ENCODE measurements at places on chromosomes 7 and 10.

GRCh38 chr7:41942468-41943093, 239.7 kb upstream of the INHBA start:
- no peaks in the 10 kb centered on the region for H3K27me3 ChIP-seq
- peak; percentile 90 for DNase-seq
- peaks cover 10% of the 10 kb centered on the region for H3K4me1 ChIP-seq
- no peaks in the 10 kb centered on the region for H3K36me3 ChIP-seq
- no peak overlapping the region for H3K27ac ChIP-seq

DNA sequence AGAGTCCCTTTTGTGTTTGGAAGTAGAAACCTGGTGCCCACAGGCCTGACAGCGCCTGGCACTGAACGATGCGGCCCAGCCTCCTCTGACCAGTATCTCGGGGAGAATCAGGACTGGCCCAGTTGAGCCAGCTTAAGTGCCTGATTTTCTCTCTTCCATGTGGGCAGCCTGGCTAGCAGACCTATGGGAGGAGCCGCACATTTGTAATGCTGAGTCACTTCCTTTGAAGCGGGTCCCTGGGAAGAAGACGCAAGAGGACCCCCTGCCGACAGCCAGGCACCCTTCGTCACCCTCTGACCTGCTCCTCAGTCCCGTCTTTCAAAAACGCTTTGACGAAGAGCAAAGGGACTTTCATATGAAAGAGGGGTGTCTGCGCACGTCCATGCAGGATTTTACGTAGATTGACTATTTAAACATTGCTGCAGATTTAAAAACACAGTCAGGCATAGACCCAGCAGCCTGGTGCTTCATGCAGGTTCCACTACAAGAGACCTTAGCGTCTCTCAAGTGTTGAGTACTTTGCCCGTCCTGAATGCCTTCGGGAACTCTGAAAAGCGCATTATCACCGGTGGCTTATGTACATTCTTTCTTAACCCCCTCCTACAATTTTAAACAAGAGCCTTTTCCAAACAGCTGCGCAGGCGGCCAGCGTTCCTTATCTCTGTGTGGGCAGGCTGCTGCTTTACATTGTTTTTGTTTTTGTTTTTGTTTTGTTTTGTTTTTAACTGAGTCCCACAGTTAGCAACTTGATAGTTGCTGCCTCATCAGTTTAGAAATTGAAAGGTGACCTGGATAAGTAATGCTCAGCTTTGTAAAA, 36.5 kb upstream of the AP5Z1 start:
- DNase-seq: peak; percentile 97
- peak overlapping the region; percentile 90 for H3K27ac ChIP-seq
- peaks cover 48% of the 10 kb centered on the region for H3K36me3 ChIP-seq
- H3K4me3 ChIP-seq: no peak overlapping the region

DNA sequence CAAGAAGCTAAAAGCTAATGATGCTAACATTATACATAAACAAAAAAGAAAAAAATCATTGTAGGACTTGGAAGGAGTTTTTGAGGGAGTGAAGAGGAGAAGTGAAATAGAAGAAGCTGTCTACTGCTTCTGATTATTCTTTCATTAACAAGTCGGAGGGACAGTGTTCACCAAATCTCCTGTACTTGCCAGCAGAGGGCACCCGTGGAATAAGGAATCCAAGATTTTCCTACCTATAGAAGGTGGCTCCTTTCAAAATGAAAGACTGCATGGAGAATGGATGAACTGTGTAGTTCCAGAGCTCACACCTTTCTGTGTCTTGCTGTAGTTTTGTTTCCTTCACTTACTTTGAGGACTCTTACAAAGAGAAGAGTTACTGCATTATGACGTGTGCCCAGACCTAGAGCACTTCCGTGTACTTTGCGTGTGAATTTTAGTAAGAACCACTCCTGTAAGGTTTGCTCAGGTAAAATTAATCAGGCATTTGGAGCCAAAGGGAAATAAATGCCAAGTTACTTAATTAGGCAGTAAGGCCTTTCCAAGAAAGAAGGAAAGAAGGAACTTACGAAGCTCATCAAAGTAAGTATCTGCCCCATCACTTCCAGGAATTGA, 145.1 kb downstream of the SEMA3D start:
- no peaks in the 10 kb centered on the region for H3K36me3 ChIP-seq
- H3K4me1 ChIP-seq: no peaks in the 10 kb centered on the region
- no peak overlapping the region for H3K27ac ChIP-seq
- H3K27me3 ChIP-seq: no peaks in the 10 kb centered on the region
- DNase-seq: peak; percentile 66
- H3K4me3 ChIP-seq: no peak overlapping the region

DNA sequence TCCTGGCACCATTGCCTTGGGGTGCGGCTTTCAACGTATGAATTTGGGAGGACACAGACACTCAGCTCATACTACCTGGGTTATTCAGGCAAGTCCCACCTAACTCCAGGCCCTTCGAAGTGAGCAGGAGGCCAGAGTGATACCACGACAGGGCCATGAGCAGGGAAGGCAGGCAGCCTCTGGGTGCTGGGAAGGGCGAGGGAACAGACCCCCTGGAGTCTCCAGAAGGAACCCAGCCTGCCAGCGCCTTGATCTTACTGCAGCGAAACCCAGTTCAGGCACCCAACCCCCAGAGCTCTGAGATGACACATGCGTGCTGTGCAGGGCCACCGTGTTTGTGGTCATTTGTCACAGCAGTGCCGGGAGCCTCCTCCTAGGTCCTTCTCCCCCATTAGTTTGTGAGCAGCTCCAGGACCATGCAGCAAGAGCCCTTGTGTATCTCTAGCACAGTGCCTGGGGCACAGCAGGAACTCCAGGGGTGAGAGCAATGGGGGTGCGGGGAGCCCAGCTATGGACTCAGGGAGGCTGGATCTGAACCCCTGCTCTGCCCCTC, 7.7 kb upstream of the INSIG1 start:
- no peak overlapping the region for H3K4me3 ChIP-seq
- no peaks in the 10 kb centered on the region for H3K36me3 ChIP-seq
- no peak for DNase-seq
- peaks cover 4% of the 10 kb centered on the region for H3K4me1 ChIP-seq
- H3K27ac ChIP-seq: no peak overlapping the region
- peaks cover 11% of the 10 kb centered on the region for H3K27me3 ChIP-seq

- H3K36me3 ChIP-seq: peaks cover 15% of the 10 kb centered on the region
- no peaks in the 10 kb centered on the region for H3K27me3 ChIP-seq
- DNase-seq: peak; percentile 30
- H3K4me3 ChIP-seq: no peak overlapping the region
- H3K4me1 ChIP-seq: peaks cover 4% of the 10 kb centered on the region
- peak overlapping the region; percentile 76 for H3K27ac ChIP-seq
Measured at GRCh38 chr7:134669388-134669787, 22.7 kb downstream of the BPGM start.

- peak overlapping the region; percentile 58 for H3K4me3 ChIP-seq
- peak; percentile 65 for DNase-seq
- peaks cover under 1% of the 10 kb centered on the region for H3K4me1 ChIP-seq
- peaks cover 43% of the 10 kb centered on the region for H3K36me3 ChIP-seq
Measured at GRCh38 chr10:61943674-61944378, 42.3 kb downstream of the ARID5B start.

GRCh38 chr7:49001610-49002033, 77.3 kb downstream of the CDC14C start:
- no peak overlapping the region for H3K4me3 ChIP-seq
- H3K4me1 ChIP-seq: no peaks in the 10 kb centered on the region
- no peak overlapping the region for H3K27ac ChIP-seq
- DNase-seq: no peak

DNA sequence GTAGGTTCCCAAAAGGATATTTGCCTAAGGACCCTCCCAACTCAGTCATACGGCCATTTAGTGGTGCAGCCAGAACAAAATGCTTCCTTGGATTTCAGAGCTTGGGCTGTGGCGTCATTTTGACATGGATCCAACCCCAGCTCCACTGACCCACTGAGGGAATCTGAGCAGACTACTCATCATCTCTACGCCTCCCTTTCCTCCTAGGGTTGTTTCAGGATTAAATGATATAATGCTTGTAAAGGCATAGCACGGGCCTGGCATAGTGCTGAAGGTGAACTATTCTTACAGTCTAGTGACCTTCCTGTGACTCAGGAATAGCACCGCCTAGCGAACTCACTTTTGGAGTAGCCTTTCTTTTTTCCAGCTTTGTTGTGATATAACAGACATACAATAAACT, 70.3 kb upstream of the LOXL4 start:
- H3K36me3 ChIP-seq: no peaks in the 10 kb centered on the region
- no peaks in the 10 kb centered on the region for H3K4me1 ChIP-seq
- no peaks in the 10 kb centered on the region for H3K27me3 ChIP-seq
- no peak overlapping the region for H3K27ac ChIP-seq

GRCh38 chr7:44167920-44168319, 21.3 kb downstream of the GCK start:
- no peak for DNase-seq
- no peaks in the 10 kb centered on the region for H3K27me3 ChIP-seq
- H3K4me1 ChIP-seq: peaks cover 4% of the 10 kb centered on the region
- H3K36me3 ChIP-seq: no peaks in the 10 kb centered on the region

DNA sequence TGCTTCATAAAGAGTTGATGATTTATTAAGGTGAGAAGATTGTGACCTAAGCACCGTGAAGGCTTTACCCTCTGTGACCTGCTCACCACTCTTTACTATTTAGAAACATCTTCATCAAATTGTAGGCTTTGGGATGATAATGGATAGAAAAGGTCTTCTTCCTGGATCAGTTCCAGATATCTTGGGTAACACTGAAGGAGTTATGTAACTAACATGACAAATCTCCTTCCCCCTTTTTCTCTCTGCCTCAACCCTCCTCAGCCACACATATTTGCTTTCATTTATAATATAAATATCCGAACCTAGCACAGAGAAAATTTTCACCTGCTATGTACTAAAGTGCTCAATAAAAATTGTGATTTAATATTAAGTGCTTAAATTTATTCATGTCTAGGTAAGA, 151.5 kb downstream of the FRMD4A start:
- no peak overlapping the region for H3K27ac ChIP-seq
- no peak overlapping the region for H3K4me3 ChIP-seq
- no peaks in the 10 kb centered on the region for H3K36me3 ChIP-seq

GRCh38 chr7:92837000-92837749, 802 bp upstream of the CDK6 start:
- H3K27ac ChIP-seq: peak overlapping the region; percentile 87
- H3K4me1 ChIP-seq: peaks cover 1% of the 10 kb centered on the region

DNA sequence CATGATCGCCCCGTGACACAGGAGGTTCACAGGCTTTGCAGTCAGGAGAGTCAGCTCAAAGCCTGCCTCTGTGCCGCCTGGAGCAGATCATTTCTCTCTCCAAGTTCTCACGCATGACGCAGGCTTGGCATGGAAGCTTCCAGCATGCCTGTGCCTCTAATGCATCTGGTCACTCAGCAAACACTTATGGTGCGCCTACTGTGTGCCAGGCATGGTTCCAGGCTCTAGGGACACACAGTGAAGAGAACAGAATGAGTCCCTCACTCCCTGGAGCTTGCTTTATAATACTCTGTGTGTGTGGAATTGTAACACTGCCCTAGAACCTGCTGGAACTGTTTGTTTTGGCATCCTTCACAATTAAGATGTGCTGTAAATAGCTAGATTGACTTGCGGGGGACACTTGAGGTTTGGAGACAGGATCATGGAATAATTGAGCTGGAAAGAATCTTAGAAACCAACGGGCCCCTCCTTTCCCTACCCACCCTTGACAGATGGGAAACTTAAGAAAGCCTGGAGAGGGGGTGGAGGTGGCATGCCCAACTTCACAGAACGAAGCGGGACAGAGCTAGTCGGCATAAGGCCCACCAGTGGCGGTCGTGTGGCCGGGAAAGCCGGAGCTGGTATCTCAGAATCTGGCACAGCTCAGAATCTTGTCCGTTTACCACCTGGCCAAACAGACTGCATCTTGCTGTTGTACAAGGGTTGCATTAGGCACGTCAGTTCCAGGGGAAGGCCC, 4.6 kb upstream of the MYH16 start:
- peak; percentile 21 for DNase-seq
- H3K27me3 ChIP-seq: peaks cover 7% of the 10 kb centered on the region
- no peaks in the 10 kb centered on the region for H3K36me3 ChIP-seq
- peak overlapping the region; percentile 65 for H3K27ac ChIP-seq

DNA sequence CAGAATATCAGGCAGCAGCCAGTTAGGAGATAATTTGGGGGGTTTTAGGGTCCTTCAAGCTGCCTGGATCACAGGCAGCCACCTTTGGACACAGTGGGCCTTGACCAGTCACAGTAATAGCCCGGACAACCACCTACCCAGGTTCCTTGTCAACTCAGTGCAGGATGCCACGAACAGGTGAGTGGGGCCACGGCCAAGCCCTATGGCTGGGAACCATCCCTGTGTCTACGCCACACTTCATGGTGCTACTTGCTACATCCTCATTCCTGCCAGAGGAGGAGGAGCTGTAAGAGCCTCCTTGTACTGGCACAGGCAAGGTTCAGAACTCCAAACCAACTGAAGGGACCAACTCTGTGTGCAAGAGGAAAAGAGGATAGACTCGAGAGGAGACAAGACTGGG, 19.9 kb downstream of the ITPRIP start:
- no peak overlapping the region for H3K27ac ChIP-seq
- no peak overlapping the region for H3K4me3 ChIP-seq
- no peak for DNase-seq
- H3K27me3 ChIP-seq: no peaks in the 10 kb centered on the region
- H3K36me3 ChIP-seq: peaks cover 40% of the 10 kb centered on the region

DNA sequence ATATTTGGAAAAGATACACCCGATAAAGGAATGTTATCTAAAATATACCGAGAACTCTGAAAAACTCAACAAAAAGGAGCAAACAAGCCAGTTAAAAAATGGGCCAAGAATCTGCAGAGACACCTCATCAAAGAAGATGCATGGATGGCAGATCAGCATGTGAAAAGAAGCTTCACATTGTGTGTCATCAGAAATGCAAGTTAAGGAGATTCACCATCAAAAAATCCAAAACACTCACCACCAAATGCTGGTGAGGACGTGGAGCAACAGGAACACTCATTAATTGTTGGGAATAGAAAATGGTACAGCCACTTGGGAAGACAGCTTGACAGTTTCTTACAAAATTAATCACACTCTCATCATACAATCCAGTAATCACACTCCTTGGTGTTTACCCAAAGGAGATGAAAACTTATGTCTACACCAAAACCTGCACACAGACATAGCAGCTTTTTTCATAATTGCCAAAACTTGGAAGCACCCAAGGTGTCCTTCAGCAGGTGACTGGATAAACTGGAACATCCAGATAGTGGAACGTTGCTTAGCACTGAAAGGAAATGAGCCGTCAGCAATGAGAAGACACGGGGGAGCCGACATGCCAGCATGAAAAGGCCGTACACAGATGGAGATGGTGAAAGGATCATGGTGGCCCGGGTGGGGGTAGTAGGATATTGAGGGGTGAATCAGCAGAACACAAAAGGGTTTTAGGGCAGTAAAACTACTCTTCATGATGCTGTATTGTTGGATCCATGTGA, 27.9 kb upstream of the PWWP2B start:
- H3K36me3 ChIP-seq: peaks cover 19% of the 10 kb centered on the region
- no peak overlapping the region for H3K4me3 ChIP-seq
- DNase-seq: no peak
- H3K27ac ChIP-seq: no peak overlapping the region

Data from mesenchymal stem cell (in vitro differentiated cells and primary cell).